Stomach (tissue), 19 donors: ENCODE measurements at places on chromosomes 7 and 10. TPM values are rescaled to one million over a fixed set of nuclear protein-coding genes. Genes with fewer than 3 reads are reported as not detected.

DNA sequence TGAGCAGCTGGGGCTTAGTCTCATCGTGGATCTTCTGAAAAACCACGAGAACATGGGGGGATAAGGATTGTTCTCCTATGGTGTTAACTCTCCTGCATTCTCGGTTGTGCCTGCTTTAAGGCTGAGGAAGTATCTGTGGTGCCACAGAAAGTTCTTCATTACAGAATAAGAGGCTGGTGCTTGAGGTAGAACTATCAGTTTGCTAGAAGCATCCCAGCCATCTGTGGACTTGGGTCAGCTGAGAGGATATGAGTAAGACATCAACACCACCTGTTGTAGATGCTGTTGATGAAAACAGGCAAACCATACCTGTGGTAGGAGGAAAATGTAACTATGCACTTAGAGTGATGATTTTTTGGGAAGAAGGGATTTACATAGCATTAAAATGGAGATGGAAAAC lies 416.6 kb downstream of the PHTF2 start:
- no peaks in the 10 kb centered on the region for H3K36me3 ChIP-seq
- H3K27ac ChIP-seq: no peak overlapping the region
- H3K4me1 ChIP-seq: no peaks in the 10 kb centered on the region
- no peak overlapping the region for H3K4me3 ChIP-seq
- H3K27me3 ChIP-seq: no peaks in the 10 kb centered on the region

GRCh38 chr7:22181663-22182062 lies 175.3 kb downstream of the RAPGEF5 start:
- no peaks in the 10 kb centered on the region for H3K36me3 ChIP-seq
- no peak overlapping the region for H3K27ac ChIP-seq
- no peak overlapping the region for H3K4me3 ChIP-seq
- no peaks in the 10 kb centered on the region for H3K4me1 ChIP-seq

DNA sequence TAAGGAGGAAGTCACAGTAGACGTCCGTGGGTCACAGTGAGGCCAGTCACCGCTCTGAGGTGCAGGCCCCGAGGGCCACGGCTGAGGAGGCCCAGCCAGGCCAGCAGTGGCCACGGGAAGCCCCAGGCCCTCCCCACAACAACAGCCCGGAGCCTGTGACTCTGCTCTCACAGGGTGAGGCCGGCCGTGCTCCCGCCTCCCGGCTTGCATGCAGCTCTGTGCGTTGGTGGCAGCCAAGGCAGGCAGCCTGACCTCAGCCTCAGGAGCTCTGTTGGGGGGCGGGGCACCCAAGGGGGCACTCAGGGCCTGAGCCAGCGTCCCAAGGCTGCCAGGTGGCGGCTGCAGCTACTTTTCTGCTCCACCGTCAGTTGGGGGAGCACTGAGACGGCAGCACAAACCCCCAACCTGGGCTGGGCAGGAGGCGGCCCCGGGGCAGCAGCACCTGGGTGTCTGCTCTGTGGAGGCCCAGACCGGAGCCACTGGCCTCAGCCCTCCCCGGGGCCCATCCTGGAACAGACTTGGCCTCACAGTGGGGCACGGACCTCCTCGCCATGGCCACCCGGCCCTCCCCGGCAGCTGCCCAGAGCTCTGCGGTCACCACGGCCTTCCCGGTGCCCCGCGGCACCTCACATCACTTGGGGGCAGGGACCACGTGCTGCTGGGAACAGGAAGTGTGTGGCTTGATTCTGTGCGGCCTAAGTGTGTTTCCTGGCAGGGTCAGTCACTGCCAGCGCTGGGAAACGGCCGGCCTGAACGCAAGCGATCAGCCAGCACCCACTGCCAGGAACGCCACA lies 13.3 kb downstream of the CYP2W1 start:
- DNase-seq: no peak
- H3K4me3 ChIP-seq: no peak overlapping the region
- no peak overlapping the region for H3K27ac ChIP-seq
- no peaks in the 10 kb centered on the region for H3K27me3 ChIP-seq
- H3K36me3 ChIP-seq: no peaks in the 10 kb centered on the region

DNA sequence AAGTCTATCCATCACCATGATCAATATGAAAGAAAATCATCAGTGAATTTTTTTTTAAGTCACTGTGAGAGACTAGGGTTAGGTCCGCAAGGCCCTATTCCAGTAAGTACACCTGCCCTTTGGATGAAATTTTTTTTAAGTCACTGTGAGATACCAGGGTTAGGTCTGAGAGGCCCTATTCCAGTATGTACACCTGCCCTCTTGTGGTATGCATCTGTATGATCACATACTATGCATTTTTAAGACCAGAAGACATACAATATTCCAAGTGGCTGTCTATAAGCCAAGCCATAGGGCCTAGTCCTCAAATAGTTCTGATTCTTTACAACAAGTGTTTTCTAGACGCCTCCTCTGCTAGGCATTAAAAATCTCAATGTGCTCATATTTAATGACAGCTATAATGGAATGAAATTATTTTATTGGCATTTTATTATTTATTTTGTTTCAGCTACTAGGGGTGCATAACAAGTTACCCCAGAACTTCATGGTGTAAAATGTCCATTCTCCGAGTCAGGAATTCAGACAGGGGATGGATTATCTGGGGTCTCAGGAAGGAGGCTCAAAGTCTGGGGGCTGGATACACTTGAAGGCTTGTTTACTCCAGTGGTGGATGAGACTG lies 53.1 kb downstream of the TEX36 start:
- H3K36me3 ChIP-seq: no peaks in the 10 kb centered on the region
- H3K27ac ChIP-seq: no peak overlapping the region
- no peaks in the 10 kb centered on the region for H3K4me1 ChIP-seq

- H3K4me3 ChIP-seq: no peak overlapping the region
- no peak overlapping the region for H3K27ac ChIP-seq
- H3K4me1 ChIP-seq: no peaks in the 10 kb centered on the region
Measured at GRCh38 chr10:62442894-62443669, 68.9 kb downstream of the ZNF365 start.

TMUB1 gene
- 37.1 TPM for total RNA-seq
